ENCODE measurements at places on chromosomes 2 and 18.

DNA sequence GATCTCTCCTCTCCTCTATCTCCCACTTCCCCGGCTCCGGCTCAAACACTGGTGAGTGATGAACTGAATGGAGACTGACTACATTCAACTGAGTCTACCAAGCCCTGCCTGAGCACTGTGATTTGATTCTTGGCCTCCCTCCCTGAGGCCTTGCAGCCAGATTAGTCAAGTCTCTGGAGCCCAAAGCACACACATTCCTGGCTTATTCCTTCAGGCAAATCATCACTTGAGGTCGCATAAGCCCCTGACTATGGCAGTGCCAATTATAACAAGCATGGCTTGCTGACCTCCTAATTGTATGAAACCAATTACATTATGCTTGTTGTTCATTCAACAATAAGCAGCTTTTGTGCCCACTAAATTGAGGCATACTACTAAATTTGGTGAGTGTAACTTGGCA is 34.6 kb downstream of the EFEMP1 start:
- peak; percentile 85 for DNase-seq

DNA sequence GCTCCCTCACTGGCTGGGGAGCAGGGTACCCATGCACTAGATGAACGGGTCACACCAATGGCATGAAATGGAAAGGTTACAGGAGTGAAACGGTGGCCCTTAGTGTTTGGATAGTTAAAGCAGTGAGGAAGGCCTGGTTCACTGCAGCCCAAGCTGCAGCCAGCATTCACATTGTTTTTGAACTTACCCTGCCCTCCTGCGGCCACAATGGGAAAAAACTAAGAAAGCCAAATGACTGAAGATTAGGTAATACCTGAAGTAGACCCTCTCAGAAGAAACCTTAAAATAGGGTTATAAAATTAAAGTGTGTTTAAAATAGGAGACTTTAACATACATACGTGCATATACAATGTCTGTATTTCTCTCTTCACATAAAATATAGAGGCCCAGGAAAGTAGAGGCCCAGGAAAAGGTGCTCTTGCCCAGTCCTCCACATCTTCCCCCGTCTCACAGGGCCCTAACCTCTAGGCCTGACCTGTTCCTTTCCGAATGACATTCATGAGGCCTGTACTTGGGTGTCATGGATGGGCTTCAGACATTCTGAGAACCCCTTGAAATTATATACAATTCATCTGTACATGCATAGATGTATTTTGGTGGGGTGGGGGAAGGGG is 33.3 kb downstream of the DOK1 start:
- DNase-seq = peak; percentile 87

DNA sequence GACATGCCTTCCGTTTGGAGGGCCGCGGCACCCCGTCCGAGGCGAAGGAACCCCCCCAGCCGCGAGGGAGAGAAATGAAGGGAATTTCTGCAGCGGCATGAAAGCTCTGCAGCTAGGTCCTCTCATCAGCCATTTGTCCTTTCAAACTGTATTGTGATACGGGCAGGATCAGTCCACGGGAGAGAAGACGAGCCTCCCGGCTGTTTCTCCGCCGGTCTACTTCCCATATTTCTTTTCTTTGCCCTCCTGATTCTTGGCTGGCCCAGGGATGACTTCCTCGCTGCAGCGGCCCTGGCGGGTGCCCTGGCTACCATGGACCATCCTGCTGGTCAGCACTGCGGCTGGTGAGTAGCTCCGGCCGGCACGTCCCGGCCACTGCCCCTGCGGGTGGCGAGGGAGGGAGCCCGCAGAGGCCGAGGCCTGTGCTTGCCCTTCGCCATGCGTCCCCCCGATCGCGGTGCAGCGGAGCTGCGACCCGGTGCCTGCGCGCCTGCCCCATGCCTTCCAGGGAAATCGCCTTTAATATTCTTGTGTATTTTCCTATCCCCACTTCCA is 1.2 kb downstream of the BMPR2 start:
- peak; percentile 70 for DNase-seq

DNA sequence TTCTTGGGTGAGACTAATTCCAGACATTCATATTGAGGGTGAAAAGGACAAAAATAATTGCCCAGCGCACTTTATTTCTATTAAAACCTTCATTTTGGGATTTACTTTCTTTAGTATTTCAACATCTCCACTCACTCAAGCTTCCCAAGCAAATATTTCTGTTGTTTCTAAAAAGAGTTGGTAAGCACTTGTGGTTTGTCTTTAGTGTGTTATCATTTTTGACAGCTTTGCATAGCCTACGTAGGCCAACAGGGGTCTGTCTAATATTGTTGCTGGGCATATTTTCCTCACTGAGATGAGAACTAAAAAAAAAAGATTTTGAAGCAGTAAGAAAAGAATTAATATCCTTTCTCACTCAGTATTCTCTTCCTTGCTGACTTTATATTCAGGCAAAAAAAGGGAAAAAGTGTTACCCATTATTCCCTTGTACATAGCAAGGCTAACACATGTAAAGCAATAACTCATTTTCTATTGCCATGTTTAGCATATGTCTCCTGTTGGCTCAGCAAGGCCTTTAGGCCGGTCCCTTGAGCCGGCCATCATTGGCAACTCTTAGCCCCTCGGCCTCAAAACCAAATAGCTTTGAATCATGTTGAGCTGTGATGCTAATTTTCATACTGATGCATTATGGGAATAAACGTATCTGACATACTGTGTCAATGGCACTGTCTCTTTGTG is 494.2 kb downstream of the ARHGAP15 start:
- DNase-seq = peak; percentile 16

GRCh38 chr18:35311496-35311895 is 21.5 kb upstream of the ZSCAN30 start:
- DNase-seq = no peak

DNA sequence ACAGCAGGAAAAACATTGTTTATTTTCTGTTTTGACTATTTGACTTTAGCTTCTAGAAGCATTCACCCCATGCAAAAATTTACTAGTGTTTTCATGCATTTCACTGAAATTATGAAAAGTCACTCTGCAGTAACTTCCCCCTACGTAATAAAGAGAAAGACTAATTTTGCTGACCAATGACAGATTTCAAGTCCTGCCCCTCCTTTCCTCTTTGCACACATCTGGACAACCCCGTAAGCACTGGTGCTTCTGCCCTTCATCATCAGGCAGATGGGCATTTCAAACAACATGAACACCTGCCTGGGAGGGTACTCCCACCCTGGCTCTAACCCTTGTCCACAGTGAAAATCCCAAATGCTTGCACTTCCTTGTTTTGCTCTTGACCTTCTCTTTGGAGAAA is 815.0 kb upstream of the ID2 start:
- no peak for DNase-seq

GRCh38 chr2:240520130-240520973 is 37.4 kb downstream of the ANKMY1 start:
- peak; percentile 26 for DNase-seq

- no peak for DNase-seq
Measured at GRCh38 chr18:26717123-26717719, 148.3 kb downstream of the AQP4 start.

DNA sequence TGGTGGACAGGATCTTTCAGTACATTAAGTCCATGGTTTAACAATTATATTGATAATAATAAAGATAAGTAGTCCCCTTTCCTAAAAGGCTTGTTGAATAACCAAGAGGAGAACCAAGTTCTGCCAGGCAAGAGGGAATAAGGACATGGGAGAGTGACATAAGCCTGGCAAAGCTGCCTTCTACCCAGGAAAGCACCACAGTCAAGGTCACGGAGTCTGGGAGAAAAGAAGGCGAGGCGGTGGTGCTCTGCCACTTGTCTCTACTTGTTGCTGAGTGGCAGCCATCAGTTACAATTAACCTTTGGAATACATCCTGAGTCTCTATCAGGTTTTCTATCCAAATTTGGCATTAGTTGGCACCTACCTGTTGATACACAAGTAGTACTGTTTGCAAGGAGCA is 101.7 kb upstream of the GATA6 start:
- no peak for DNase-seq

GRCh38 chr2:213175673-213176247 is 24.3 kb upstream of the IKZF2 start:
- DNase-seq = no peak

DNA sequence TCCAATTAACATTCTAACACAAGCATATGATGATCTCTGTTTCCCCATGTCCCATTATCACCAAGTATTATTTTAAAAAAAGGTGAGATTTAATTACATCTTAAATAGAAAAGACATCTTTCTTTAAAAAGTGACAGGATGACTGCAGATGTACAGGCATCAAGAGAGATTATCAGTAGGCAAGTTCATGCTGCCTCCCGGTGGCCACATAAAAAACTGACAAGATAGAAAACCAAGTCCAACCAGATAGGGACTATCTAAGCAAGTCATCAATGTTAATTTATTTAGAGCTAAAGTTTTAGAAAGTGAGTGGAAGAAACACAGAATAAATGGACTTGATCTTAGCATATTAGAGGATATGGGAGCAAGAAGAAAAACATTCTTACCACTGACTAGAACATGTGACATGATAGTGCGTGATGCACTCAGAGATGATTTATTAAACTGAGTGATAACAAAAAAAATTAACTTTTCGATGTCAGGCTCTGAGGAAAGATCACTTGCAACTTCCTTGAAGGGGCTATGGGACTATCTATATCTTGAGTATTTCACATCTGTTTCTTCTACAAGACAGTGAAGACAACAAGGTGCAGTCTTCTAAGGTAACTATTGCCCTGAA is 5.4 kb upstream of the TDRD15 start:
- peak; percentile 64 for DNase-seq

- no peak for DNase-seq
Measured at GRCh38 chr2:166338831-166339339, 36.9 kb downstream of the SCN9A start.

- DNase-seq = no peak
Measured at GRCh38 chr2:131584940-131585339, 57.3 kb downstream of the CCDC74A start.

DNA sequence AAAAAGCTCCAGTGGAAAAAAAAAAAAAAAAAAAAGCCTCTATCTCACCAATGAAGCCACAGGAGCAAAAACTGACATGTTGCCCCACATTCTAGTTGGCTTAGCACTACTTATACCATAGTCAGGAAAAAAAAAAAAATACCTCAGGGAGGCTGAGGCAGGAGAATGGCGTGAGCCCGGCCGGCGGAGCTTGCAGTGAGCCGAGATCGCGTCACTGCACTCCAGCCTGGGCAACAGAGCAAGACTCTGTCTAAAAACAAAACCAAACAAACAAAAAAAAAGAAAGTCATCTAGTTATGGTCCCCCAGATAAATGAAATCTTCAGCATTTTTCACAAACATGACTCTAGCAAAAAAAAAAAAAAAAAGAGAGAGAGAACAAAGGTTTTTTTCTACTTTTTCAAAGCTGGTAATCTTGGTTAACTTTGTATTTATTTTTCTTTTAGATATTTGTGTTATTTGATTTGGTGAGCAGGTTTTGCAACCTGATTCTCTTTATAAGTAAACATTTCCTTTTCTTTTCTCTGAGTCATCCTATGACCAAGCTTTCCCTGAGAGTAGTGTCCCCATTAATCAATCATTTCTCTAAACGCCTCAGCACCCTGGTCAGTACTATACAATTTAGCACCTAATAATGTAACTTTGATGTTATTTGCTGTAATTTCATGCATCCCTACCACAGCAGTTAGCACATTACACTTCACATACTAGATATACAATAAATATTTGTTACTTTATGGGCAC is 273.7 kb upstream of the PIK3C3 start:
- DNase-seq = no peak

- no peak for DNase-seq
Measured at GRCh38 chr18:63321291-63321690, 1.7 kb upstream of the BCL2 start.

- no peak for DNase-seq
Measured at GRCh38 chr2:97660775-97661389, 3.0 kb downstream of the ACTR1B start.

GRCh38 chr2:241546771-241547498 is 11.6 kb upstream of the BOK start:
- DNase-seq = peak; percentile 87

GRCh38 chr2:182110347-182110746 is 124.7 kb downstream of the PPP1R1C start:
- no peak for DNase-seq

- peak; percentile 97 for DNase-seq
Measured at GRCh38 chr2:171687287-171688128, at the start of gene DYNC1I2. TSS of gene DYNC1I2 (plus strand) at chr2:171687469. CDS start at chr2:171690156, 2,687 bp downstream.

GRCh38 chr18:71242981-71243380 is 954.1 kb downstream of the SOCS6 start:
- DNase-seq = no peak

DNA sequence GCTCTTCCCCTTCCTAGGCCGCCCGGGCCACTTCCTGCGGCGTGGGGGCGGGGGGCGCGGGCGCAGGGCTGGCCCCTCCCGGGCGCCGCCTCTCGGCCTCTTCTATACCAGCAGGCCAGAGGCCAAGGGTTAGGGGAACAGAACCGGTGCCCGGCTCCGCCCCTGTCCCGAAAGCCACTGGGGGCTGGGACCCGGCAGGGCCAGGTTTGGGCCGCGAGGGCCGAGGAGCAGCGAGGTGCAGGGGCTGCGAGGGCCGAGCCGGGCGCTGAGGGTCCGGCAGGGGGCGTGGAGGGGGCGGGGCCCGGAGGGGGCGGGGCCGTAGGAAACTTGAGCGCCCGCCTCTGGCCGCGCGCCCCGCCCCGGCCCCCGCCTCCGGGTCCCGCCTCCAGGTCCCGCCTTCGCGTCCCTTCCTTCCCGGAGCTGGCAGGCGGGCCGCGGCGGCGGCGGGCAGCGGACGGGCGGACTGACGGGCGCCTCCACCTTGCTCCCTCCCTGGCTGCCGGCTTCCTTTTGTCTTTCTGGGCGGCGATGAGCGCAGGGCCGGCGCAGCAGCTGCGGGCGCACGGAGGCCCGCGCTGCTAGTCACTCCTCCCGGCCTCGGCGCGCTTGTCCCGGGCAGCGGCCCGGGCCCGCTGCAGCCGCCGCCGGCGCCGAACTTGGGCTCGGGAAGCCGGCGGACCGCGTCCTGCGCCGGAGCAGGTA is at the start of gene HPCAL1:
Gene HPCAL1 (plus strand): TSS at position 426 of the 702 bp plus-strand sequence. CDS start 116,854 bp downstream, outside the sequence.
- peak; percentile 95 for DNase-seq

GRCh38 chr2:42934580-42935186 is 142.3 kb upstream of the HAAO start:
- DNase-seq = no peak

GRCh38 chr18:13611142-13611600 is 115.2 kb downstream of the FAM210A start:
- peak; percentile 67 for DNase-seq

DNA sequence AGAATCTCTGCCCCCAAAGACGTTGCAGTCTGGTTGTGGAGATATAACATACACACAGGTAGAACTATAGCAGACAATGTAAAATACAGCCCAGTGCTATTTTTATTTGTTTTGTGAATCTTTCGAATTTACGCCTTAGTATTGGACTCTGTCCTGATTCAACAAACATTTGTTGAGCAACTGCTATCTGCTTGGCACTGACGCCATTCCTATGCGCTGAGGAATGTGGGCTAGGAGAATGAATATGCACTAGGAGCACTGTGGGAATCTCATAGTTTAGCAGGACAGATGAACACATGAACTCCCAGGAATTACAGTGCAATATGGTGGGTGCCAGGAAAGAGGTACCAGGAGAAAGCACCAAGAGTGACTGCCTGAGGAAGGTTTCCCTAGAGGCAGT is 181.7 kb upstream of the SIX3 start:
- no peak for DNase-seq

GRCh38 chr2:230890646-230891045 is 25.9 kb downstream of the ITM2C start:
- DNase-seq = no peak

GRCh38 chr2:7719876-7720275 is 802.7 kb downstream of the RNF144A start:
- no peak for DNase-seq

GRCh38 chr2:101558740-101559525 is 84.0 kb upstream of the RFX8 start:
- peak; percentile 12 for DNase-seq

- DNase-seq = no peak
Measured at GRCh38 chr2:240983996-240984498, 14.4 kb upstream of the SNED1 start.

Measured in eye (tissue), 1 donor.